ENCODE measurements at places on chromosomes 12 and 14. TPM values are rescaled to one million over a fixed set of nuclear protein-coding genes. Genes with fewer than 3 reads are reported as not detected.
A peak's percentile ranks its signal among the peaks of the same experiment; 100 is the strongest.

- DNase-seq, result no peak
Observed at GRCh38 chr12:59886131-59886733, 290.4 kb downstream of the SLC16A7 start.

DNA sequence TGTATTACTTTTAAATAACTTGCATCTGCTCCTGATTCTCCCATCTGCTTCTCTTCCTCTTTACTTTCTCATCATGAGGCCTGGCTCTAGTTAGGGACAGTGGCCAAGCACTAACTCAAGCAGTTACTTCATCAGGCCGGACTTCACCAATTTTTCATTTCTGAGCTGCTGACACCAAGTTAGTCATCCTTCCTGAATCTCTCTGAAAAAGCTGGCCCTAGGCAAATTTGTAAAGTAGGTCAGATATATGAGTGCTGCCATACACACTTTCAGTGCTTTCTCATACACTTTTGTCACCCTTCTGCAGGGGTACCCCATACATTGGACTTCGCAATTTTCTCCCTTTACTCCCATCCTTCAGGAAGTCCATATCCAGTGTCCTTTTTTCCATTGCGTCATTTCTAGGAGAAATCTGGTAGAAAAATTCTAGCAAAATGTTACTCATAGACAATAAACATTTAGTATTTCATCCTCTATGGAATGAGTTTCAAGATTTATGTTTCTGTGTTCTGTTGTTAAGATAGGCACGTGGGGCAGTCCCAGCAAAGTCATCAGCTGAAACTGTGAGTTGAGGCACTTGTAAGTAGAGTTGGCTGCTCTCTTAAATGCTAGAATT, 276.8 kb upstream of the TMPO start:
- peak; percentile 45 for DNase-seq

CLECL1 gene
- polyA plus RNA-seq, result 0.63 TPM

DNA sequence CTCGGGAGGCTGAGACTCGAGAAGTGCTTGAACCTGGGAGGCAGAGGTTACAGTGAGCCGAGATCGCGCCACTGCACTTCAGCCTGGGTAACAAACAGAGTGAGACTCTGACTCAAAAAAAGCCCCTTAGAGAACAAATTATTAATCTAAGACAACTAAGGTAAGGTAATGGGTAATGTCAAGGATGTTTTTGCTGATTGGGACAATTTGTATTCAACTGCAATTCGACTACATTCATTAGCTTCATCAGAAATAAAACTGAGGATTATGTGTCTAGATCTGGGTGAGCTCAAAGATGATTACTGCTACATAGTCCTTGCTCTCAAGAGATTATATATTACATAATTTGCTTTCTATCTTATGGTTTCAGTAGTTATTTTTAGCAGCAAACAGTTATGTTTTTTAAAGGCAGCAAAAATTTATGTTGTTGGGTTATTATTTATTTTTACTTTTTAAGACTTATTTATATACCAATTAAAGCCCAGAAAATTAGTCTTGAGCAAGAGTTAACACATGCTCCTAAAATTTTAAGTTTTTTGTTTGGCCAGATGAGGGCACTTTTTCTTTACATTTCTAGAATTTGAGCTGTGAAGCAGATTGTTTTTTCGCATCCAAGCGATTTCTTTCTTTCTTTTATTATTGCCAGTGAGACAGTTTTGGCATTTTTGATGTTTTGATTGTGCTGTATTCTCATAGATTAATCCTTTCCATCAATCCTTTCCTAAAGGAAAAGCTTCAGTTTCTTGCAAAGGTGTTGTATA, 52.3 kb downstream of the PLEKHA5 start:
- DNase-seq, result no peak

DNA sequence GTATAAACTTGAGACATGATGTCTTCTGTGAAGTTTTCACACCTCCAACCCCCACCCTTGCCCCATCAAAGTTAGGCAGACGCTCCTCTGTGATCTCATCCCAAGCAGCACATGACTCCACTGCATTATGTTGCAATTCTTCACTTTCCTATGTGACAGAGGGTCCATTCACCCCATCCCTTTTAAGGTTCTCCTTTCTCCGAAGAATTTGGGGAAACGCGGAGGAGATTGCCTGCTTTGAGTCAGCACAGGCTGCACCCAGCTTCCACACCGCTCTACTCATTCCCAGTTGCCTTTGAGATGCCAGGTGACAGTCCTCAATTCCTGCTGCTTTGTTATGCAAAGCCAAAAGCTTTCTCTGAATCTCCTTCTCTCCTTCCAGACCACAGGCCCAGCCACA, 61.8 kb downstream of the PHLDA1 start:
- no peak for DNase-seq

- DNase-seq, result peak; percentile 1
Observed at GRCh38 chr12:127811988-127812387, 455.0 kb upstream of the TMEM132C start.

DNA sequence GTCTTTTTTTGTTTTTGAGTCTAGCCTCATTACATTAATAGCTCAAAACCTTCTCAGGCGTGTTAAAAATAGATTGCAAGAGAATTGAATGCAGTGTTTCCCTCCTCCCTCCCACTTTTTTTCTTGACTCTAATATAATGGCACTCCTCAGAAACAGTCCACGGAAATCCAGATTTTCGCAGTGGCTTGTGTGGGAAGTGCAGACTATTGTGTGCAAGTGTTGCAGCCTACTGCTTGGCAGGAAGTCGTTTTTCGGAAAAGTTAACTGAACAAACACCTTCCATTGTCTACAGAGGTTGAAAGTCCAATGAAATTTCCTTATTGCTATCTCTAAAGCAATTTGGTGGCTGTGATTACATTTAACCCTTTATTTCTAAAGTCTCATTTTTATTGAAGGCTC, 147.9 kb upstream of the E2F7 start:
- no peak for DNase-seq

- DNase-seq, result no peak
Observed at GRCh38 chr12:52197371-52198231, 5.8 kb upstream of the KRT80 start.

GRCh38 chr12:31650918-31651317, 8.6 kb upstream of the ETFBKMT start:
- DNase-seq, result no peak

- no peak for DNase-seq
Observed at GRCh38 chr14:105374389-105374788, 23.9 kb upstream of the TEX22 start.

KRT2 gene
- not detected for polyA plus RNA-seq

DNA sequence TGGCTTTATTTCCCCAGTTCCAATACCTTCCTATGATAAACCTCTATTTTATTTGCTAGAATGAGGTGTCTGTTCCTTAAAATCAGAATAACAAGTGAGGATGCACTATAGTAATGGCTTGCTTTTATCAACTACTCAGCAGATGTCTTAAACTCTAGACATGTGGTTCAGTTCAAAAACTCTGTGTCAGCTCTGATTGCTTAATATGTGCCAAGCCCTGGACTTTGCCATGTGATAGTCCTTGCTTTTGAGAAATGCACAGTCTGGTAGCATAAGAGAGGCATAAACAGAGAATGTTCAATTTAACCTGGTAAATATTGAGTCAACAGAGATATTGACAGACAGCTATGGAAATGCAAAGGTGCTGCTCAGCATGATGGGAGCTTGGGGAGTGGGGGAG, 254.8 kb downstream of the PDZRN4 start:
- DNase-seq, result no peak

DNA sequence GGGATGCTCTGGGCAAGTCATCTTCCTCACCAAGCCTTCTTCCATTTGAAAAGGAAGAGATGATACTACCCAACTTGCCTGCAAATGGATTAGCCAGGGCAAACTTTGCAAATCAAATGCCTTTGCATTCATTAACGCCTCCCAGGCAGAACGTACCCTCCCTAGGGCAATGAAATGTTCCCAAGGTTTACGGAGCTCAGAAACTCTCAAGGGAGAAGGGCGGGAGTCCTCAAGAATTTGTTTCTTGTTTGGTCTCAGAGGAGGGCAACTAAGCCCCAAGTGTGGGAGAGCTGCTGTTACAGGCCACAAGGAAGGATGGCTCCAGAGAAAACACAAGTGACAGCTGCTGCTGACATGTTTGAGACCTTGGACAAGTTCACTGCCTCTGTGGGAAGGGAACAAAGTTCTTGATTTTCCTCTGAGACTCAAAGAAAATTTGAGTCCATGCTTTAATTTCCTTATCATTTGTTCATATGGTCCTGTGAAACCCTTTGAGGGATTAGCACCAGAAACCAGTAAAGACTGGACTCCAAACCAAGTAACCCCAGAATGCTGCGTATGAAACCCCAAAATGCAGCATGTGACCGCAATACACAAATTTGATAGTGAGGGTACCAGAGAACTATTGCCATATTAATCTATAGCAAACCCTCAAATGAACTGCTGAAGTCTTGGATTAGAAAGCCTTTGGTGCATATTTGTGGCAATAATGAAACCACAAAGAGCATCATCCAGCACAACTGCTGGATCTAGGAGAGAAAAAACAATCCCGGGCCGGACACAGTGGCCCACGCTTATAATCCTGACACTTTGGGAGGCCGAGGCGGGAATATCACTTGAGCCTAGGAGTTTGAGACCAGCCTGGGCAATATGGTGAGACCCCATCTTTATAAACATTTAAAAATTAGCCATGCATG, 22.9 kb downstream of the SPTB start:
- DNase-seq, result no peak

TAC3 gene
- 0.55 TPM for polyA plus RNA-seq

DNA sequence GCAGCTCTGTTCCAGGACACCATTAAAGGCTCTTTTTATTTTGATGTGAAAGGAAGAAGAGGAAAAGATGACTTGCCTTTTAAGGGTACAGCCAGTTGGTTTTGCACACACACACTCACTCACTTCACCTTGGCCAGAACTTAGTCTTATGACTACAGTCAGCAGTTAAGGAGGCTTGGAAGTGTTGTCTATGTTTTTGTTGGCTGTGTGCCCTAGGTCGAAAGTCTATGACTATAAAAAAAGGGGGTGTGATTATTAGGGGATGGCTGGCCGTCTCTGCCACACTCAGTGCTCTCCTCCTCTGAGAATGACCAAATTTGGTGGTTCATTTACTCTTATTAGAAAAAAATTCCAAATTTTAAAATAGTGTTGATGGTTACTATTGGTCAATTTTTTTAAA, 139.5 kb upstream of the OTX2 start:
- DNase-seq, result peak; percentile 2

LRRC10 gene
- not detected for polyA plus RNA-seq

DNA sequence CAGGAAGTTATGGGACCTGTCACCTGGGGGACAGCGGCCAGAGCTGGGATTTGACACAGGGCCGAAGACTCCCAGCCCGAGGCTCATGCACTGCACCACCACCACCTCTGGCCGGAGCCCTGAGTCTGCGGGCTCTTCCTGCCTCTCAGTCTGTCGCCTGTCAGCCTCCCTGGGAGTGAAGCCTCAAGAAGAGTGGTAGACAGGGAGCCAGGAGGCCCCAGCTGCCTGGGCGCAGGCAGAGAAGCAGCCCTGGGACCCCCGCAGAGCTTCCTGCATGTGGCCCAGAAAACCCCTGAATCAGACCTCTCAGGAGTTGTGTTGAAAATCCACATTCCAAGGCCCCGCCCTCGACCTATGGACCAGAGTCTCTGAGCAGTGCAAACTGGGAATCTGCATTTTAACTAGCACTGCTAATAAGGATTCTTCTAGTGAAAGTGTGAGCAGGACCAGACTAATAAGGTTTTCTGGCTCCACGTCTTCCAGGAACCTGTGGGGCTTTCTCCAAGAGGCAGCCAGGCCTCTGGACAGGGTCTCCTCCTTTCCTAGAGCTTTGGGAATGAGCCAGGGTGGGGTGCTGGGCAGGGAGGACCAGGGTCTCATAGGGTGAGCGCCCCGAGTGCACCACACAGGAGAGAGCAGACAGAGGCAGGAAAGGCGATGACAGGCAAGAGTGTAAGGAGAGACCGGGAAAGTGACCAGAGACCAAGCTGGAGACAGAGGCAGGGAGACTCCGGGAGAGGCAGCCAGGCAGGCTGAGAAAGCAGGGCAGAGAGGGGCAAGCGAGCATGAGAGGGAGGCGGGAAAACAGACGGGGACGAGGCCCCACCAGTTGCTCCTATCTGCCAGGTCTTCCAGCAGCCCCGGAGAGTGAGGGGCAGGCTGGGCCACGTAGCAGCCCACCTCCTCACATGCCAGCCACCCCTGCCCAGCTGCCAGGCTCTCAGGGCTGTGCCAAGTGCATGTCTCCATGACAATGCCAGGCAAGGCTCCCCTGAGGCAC, 112.4 kb downstream of the BCL11B start:
- no peak for DNase-seq

FZD10 gene
- 0.97 TPM for polyA plus RNA-seq

CCDC197 gene
- polyA plus RNA-seq, result not detected

DNA sequence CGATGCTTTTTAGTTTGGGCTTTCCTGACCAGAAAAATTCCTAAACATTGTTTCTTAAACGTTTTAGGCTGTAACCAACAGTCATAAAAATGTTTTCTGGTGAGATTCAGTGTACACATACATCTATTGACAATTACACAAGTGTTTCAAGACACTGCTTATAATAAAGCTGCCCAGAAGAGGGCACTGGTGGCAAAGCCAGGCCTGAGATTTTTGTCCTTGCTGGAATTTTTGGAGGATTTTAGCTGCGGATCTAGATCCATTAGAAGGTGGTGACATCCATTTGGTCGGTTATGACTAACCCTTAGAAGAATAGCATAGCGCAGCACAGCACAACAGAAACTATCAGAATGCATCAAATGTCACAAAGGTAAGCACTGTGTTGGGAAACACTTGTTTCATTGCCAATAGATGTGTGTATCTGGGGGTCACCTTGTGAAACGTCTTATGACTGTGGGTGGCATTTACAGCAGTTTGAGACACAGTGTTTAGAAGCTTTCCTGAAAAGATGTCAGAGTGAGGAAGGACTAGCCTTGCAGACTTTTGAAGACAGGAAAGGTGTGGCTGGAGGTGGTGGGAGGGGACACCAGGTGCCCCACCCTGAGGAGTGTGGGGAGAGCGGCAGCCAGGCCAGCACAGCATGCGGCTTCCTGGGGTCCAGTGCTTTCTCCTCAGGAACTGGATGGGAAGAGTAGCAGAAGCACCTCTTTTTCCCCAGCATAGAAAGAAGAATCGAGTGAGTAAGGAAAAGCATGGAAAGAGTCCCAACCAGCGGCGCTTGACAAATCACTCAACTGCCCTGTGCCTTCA, 54.7 kb upstream of the FKBP4 start:
- DNase-seq, result no peak

- no peak for DNase-seq
Observed at GRCh38 chr12:132621657-132622435, 3.3 kb downstream of the P2RX2 start.

OTX2 gene
- not detected for polyA plus RNA-seq

DNA sequence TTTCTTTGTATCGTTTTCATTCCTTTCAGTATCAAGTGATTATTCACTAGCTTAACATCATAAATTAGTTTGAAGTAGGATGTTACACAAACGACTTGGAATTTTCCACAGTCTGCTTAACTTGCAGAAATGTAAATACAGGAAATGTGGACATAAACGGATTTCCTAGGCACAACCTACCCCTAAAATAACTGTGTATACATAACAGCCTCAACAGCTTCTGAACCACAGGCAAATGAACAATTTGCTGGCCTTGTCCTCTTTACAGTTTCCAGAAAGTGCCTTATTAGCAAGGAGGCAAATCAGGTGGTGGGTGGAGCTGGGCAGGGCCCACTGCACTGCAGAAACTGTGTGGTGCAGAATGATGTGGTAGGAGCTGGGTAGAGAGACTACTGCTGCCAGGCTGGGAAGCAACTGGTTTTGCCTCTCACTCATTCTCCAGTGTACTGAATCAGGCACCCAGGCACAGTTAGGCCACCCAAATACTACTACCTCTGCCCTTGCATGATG, 14.1 kb downstream of the DRAM1 start:
- DNase-seq, result peak; percentile 51

Measured in right lung (tissue), 10 donors.